T follicular helper cell (primary cell): ENCODE measurements at places on chromosomes 4 and X.

DNA sequence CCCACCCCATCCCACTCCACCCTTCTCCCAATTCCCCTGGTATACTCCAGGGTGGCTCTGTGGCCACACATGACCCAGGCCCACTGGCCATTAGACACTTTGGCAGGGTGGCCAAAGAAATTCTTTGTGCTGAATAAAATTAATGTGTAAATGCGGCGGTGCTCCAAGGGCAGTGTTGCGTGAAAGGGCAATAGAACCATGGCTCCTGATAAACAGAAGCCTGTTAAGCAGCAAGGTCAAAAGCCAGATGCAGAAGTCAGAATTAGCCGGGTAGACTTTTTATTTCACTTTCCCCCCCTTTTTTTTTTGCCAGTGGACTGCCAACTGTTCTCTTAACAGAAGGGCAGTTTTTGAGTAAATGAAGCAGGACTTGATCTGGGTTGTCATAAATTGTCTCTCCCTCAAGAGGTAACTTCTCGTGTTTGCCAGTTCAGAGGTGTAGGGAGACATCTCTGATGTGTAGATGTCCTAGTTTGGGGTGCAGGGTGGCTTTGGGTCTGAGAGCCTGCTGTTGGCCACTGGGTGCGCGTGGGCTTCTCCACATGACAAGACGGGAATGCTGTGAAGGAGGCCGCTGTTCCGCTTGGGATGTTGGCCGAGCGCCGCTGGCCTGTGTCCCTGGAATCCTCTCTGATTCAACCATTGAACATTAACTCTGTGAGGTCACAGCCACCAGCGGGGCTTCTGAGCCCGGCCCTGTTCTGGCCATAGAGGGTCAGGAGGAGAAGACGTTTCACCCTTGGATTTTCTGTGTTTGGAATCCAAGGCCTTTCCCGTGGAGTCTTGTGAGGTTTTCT, 139.5 kb downstream of the TBL1X start:
- DNase-seq, result no peak

- DNase-seq, result peak; percentile 22
Measured at GRCh38 chr4:121189326-121190215, 25.4 kb upstream of the TNIP3 start.

DNA sequence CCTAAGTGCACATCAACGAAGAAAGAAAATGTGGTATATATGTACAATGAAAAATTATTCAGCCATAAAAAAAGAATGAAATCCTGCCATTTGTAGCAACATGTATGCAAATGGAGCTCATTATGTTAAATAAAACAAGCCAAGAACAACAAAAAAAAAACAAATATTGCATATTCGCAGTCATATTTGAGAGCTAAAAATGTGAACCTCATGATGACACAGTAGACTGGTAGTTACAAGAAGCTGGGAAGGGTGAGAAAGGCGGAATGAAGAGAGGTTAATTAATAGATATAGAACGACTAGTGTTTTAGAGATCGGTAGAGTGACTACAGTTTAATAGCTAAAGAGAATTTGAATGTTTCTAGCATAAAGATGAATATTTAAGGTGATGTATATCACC, 89.2 kb downstream of the PDS5A start:
- DNase-seq, result no peak

- no peak for DNase-seq
Measured at GRCh38 chrX:8235026-8235425, 64.0 kb upstream of the VCX2 start.
